CD4-positive, alpha-beta T cell treated with Interleukin-17A for 1 hour (primary cell): ENCODE measurements at places on chromosomes 5 and 9.

DNA sequence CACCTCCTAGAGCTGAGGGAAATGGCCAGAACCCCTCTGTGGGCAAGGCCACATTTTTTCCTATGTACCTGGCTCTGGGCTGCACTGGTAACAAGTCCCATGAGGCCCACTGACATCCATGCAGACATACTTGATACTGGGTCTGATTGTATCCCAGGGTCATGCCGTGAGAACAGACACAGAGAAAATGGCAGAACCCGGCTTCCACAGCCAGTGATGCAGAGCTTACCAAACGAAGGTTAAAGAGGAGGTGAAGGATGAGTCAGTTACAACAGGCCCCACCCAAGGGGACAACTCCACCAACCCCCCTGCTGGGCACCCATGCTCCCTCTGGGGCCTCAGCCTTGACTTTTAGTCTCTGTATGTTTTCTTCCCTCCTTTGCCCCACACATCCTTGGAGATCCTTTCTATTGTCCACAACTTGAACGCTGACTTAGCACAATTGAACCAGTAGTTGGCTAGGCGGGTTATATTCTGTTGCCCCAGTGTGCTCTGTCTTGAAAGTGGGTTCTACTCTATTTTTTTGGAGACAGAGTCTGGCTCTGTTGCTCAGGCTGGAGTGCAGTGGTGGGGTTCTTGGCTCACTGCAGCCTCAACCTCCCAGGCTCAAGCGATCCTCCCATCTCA is 93.5 kb downstream of the DAP start:
- DNase-seq: no peak

GRCh38 chr5:136424835-136425584 is 59.7 kb upstream of the TRPC7 start:
- peak; percentile 18 for DNase-seq

GRCh38 chr9:37302277-37302676 is 120.2 kb upstream of the GRHPR start:
- DNase-seq: peak; percentile 77

GRCh38 chr9:111038331-111039230 is at the start of gene LPAR1:
LPAR1 (minus strand) TSS chr9:111038470; CDS start chr9:110972117, 66,353 bp downstream.
- no peak for DNase-seq

DNA sequence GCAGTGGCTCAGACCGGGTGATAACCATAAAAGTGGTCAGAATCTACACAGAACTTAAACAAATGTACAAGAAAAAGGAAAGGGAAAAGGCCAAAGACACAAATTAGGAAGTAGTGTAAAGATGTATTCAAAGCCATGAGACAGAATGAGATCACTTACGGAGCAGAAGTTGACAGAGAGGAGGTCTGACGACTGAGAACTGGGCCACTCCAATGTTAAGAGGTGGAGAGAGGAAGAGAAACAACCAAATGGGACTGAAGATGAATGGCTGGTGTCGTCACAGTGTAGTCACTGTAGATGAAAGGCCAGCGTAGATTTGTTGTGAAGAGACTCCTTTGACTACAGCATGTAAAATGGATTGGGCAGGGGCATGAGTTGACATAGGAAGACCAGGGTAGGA is 114.4 kb downstream of the DROSHA start:
- DNase-seq: no peak

DNA sequence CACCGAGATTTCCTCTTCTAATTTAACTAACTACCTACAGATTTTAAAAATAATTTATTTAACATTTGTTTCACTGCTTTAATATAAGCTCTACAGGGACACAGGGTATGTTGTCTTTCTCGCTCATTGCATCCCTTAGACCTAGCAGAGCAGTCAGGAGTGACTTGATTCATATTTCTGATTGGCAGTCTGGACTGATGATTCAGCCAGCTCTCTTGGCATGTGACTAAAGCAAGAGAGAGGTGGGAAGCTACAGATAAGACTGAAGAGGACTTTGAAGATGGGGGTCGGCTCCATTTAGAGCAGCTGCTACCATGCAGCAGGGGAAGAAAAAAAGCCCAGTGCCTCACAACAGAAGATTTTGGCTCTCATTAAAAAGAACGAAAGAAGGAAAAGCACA is 173.4 kb upstream of the STK32A start:
- DNase-seq: no peak

GRCh38 chr5:157197086-157197485 is 16.4 kb downstream of the ITK start:
- DNase-seq: peak; percentile 66

- DNase-seq: no peak
Observed at GRCh38 chr5:150443242-150444075, 6.1 kb downstream of the RPS14 start.

GRCh38 chr9:113886466-113886865 is 10.4 kb downstream of the ZNF618 start:
- no peak for DNase-seq

GRCh38 chr9:108547411-108548135 is 308.2 kb downstream of the ACTL7B start:
- no peak for DNase-seq

DNA sequence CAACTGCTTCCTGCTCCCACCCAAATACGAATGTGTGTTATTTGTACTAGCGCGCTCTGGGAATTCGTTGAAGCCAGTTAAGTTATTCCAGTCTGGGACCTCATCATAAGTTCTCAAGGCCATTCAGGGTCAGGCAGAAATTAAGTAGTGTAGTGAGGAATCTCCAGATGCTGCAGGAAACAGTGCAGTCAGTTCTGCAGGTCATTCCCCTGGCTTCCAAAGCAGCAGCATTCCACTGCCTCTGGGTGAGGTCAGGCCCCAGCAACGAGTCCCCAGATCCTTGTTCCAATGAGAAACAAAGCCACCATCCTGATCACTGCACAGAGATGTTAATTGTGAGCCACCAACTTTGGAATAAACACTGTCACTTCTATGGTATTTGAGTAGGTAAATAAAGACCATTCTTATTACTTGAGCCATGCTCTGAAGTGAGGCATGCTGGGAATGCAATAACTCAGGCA is 33.1 kb downstream of the SVEP1 start:
- DNase-seq: no peak

- no peak for DNase-seq
Observed at GRCh38 chr5:141742866-141743851, 61.1 kb upstream of the ARAP3 start.

DNA sequence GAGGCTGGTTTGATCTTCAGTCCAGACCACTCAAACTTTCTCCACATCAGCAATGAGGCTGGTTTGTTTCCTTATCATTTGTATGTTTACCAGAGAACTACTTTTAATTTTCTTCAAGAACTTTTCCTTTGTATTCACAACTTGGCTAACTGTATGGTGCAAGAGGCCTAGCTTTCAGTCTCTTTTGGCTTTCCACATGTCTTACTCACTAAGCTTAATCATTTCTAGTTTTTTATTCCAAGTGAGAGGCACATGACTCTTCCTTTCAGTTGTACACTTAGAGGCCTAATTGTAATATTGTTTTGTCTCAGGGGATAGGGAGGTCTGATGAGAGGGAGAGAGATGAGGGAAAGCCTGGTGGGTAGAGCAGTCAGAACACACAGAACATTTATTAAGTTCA is 554.0 kb upstream of the ARRDC3 start:
- no peak for DNase-seq
